ENCODE measurements at places on chromosomes 1 and 21.

DNA sequence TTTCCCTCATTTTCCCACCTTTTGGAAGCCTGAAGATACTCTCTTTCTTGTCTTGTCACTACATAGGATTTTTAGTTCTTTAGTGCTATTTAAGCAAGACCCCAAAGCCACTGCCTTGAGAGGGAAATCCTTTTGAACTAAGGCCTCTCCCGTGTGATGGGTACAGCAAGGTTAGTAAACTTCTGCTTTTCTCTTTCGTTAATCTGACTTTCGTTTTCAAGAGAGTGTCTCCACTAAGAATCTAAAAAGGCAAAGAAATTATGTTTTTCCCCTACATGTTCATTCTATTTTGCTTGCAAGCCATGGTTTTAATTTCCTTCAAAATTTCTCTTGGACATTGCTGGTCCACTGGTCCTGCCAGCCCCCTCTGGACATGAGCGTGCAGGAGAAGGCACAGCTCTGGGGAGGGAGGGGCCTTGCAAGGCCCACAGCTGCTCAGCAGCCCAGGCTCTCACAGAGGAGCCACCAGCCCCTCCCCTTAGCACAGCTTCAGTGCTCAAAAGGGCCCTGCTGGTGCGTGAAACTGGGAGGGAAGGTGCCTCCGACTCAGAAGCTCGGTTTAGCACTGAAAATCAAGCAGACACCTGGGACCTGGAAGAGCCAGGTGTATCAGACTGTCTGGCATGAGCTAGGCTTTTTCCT lies 210.9 kb upstream of the GALNT2 start:
- DNase-seq: no peak

DNA sequence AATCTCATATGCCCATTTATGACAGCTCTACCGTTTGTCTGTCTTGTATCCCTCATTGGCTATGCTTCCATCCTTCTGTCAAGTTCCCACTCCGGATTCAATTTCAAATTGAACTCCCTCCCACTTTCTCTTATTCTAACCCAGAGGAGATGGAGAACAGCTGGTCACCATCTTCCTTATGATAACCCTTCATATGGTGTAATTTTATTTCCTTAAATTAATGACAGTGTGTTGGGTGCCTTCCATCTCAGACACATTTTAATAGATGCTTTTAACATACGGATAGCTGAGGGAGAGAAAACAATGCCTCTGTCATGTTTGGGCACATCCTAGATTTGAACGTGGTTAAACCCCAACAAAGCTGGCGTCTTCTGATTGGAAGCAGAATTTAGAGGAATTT lies 103.0 kb upstream of the PLXNA2 start:
- no peak for DNase-seq

GRCh38 chr1:15737324-15738319 lies 1.6 kb downstream of the SLC25A34 start:
- no peak for DNase-seq

DNA sequence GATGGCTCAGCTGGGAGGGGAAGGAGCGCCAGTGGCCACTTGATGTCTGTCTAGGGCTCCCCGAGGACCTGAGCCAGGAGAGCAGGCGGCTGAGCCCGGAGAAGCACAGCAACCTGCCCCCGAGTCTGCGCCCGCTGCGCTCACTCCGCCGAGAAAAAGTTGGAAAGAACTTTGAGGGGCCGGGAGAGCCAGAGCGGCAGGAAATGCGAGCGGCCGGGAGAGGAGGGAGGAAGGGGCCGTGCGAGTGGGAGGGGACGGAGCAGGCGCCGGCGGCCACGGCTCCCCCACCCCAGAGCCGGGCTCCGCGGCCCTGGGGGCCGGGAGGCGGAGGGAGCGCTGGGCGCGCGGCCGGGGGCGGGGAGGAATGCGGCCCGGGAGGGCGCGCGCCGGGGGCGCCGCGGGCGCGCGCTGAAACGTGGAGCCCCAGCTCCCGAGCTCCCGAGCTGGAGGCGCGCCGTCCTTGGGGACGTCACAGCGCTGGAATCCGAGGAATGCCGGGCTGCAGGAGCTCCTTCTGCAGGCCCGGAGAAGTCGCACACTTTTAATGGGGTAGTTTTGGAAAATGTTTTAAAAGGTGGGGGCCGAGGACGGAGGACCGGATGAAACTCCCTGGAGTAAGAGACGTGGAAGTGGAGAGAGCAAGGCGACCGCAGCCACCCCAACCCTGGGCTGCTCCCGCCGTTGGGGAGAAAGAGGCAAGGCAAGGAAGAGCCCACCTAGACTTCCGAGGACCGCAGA lies at the start of gene PTPN14:
PTPN14 (minus strand) TSS at position 167 of the 738 bp plus-strand sequence. CDS start 86,799 bp downstream, outside the sequence.
- DNase-seq: peak; percentile 38

DNA sequence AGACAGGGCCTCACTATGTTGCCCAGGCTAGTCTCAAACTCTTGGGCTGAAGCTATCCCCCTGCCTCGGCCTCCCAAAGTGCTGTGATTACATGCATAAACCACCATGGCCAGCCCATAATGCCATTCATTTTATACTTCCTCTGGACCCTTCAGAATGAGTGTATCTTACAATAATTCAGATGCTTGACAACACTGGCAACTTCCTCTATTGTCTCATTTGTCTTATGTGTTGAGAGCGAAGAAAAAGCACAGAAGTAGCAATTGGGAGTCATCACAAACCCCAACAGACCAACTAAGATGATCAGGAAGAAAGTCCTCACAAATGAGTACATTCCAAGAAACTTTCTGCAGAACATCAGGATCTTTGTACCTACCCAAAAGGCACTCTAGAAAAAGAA lies 191.9 kb downstream of the RERE start:
- DNase-seq: no peak

- no peak for DNase-seq
Observed at GRCh38 chr1:109578947-109579443, 30.6 kb downstream of the GNAI3 start.

- no peak for DNase-seq
Observed at GRCh38 chr1:215704089-215704860, 137.2 kb downstream of the KCTD3 start.

DNA sequence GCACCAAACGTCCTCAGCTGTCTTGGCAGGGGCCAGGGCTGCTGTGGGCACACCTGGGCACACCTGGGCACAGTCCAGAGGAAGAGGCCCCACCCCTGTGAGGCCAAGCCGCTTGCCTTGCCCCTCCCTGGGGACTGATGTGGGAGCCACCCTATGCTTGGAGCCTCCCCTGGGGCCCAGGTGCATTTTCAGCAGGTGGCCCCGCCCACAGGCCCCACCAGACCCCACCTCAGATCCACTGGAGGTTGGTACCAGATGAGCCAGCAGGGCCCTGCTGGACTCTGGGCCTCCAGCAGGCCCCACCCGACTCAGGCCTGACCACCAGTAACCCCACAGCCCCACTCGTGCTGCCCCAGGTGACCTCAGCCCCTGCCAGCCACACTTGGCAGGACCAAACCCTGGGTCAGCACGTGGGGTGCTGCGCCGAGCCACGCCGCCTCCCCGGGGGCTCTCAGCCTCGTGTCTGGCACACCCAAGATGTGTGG lies 8.8 kb downstream of the SLC19A1 start:
- DNase-seq: no peak

DNA sequence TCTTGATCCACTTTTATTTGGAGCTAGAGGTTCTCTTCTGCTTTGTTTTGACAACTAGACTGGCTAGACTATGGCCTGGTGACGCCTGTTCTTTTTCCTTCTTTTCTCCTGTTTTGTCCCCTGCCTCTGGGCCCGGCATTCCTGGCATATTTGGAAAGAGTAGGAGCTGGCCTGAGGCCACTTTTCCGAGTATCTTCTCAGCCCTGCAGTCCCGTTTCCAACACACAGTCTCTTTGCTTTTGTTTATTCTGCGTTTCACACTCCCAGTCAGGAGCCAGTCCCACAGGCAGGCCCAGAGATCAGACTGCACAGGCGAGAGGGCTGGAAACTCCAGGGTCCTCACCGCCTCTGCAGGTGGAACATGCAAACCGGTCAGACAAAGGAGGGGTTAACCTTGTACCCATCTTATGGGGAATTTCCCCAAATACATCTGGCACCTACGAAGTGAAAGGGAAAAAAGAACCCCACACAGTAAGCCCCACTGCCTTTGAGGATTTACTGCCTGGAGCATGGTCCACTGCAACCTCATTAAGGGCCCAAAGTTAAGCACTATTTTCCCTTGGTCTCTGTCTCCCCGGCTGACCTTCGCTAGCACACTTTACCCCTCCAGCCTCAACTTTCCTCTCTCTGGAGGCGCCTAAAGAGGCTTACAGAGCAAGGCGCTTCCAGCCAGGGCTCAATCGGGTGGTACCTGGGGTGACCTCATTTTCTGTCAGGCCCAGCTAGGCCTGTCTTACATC lies 141.1 kb downstream of the TOMM20 start:
- no peak for DNase-seq

- no peak for DNase-seq
Observed at GRCh38 chr1:168803806-168804510, 75.0 kb upstream of the DPT start.

DNA sequence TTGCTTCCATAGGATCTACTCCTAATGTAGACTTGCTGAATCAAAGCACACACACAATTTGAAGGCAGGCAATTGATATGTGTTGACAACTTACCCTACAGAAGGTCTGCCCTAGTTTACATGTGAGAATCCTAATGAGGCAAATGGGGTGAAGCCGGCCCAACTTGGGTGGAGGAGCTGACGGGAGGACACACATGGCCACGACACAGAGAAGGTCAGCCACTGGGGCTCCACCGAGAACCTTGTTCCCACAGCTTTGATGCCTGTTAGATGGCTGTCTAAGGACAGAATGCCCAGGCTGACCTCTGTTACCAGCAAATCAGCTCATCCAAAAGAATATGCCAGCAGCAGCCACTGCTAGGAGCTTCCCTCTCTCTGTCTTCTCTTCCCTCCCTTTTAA lies 1.5 kb upstream of the PLA2G2D start:
- DNase-seq: no peak

DNA sequence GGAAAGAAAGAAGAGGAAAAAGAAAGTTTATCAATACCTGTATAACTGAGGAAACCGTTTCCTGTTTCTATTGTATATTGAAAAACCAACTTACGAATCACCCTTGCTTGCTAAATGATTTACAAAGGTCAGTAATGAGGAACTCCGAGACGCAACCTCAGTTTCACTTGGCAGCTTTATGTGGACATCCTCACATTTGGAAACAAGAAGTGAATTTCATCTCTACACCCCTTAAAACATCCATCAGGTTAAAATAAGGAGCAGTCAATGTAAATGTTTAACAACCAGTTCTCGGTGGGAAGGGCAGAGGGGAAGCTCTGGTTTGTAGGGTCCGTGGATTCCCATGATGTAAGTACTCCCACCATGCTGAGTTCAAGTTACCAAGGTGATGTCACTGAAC lies 481.7 kb upstream of the RUNX1 start:
- no peak for DNase-seq

DNA sequence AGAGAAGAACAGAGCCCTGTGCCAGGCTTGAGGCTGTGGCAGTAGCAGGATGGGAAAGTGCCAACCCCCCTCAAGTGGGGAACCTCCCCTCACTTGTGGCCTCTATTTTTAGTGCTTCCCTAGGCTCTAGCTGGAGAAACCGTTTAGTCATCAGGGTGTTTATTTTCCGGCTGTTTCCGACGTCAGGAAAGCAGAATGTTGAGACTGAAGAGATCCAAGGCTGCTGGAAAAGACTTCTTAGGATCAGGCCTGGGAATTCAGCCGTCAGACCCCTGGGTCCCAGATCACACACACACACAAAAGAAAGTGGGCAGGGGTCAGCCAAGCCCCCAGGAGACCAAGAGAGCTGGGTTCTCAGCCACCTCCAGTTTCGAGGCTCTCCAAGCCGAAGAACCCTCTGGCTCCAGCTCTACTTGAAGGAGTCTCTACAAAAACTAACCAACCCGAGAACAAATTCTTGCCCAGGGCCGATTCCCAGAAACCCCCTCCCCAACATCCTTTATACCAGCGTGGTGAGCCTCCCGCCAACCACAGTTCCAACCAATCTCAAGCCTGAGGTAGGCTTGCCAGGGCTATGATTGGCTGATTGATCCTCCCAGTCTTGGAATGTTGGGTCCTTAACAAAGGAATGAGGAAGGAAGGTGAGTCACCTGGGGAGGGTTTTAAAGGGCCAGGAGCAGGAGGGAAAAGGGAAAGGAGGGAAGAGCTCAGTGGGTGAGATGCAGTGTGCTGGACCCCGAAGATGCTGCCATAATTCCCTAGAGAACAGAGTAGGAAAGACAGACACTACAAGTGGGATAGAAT lies 2.5 kb upstream of the MEF2D start:
- no peak for DNase-seq

GRCh38 chr1:93081716-93082115 lies 2.6 kb downstream of the MTF2 start:
- no peak for DNase-seq

DNA sequence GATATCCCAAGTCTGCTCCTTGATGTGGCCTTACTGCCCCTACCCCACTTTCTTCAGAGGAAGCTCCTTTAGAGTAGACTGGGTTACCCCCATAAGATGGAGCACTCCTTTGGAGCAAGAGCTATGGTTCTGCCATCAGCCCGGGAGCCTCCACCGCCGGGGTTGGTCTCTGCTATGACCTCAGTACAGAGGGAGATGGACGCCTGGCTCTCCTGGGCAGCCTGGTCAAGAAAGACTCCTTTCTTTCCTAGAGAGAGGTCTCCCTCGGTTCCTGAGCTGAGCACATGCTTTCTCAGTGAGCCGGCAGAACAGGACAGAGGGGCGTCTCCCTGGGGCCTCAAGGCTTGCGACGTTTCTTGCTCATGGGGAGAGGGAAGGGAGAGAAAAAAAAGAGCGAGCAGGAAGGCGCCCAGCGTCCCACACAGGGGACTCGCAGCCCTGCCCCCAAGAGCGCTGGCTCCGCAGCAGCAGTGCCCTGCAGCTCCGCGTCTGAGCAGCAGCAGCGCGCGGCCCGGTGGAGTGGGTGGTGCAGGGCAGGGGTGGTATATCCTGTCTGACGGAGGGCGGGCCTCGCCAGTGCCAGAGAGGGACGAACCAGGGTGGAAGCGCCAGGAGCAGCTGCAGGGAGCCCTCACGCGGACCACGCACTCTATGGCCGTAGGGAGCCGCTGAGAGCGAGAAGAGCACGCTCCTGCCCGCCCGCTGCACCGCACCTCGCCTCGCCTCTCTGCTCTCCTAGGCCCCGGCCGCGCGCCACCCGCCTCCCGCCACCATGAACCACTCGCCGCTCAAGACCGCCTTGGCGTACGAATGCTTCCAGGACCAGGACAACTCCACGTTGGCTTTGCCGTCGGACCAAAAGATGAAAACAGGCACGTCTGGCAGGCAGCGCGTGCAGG lies at the start of gene PKP1:
PKP1 (plus strand) TSS at position 576 of the 899 bp plus-strand sequence; CDS start at position 773, 197 bp downstream.
- no peak for DNase-seq

DNA sequence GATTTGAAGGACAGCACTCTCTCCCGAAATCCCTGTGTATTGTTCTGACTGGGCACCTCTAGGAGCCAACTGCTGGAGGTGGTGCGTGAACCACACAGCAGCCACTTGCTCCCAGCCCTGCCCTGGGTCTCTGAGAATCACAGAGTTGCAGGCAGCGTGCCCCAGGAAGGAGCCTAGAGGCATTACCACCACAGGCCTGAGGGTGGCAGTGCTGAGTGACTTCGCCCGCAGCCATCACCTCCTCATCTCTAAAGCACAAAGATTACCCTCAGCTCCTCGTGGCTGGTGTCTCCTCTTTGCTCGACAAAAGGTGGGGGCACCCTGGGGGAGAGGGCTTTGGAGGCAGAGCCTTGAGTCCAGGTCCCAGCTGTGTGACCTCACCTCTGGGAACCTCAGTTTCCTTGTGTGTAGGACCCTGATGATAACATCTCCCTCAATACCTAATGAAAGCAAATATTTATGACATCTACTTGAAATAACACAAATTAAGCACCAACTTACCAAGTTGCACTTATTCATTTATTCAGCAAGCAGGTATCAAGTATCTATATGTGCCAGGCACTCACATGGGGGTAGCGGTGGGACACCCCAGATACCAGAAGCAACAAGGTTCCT lies 86.3 kb downstream of the VWA5B1 start:
- no peak for DNase-seq

GRCh38 chr1:27349784-27350662 lies 8.2 kb downstream of the SYTL1 start:
- DNase-seq: peak; percentile 55

GRCh38 chr1:211033921-211034525 lies 99.9 kb downstream of the KCNH1 start:
- no peak for DNase-seq

All from NCI-H2081 (cell line).